Renal cortical epithelial cell (primary cell): ENCODE measurements at places on chromosomes 7 and 10. TPM values are rescaled to one million over a fixed set of nuclear protein-coding genes. Genes with fewer than 3 reads are reported as not detected.

GRCh38 chr7:117237646-117238045 lies 85.2 kb downstream of the WNT2 start:
- DNase-seq, result no peak

DNA sequence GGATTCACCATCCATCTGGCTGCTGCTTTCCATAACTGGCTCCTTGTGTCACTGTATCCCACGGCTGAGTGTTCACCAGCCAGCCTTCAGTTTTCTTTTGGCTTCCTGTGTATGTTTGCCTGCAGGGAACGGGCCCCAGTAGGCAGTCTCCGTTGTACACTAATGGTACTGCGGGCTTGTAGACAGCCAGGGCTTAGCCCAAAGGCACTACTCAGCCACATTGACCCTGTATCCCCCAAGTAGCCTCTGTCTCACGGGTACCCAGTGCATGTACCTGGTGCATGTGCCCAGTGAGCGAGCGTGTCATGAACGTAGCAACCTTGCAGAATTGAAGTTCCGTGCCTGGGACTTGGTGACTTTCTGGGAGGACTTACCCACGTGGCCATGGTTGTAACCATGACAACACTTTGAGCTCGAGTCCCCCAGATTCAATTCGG lies 6.1 kb downstream of the PFKFB3 start:
- no peak for DNase-seq

DNA sequence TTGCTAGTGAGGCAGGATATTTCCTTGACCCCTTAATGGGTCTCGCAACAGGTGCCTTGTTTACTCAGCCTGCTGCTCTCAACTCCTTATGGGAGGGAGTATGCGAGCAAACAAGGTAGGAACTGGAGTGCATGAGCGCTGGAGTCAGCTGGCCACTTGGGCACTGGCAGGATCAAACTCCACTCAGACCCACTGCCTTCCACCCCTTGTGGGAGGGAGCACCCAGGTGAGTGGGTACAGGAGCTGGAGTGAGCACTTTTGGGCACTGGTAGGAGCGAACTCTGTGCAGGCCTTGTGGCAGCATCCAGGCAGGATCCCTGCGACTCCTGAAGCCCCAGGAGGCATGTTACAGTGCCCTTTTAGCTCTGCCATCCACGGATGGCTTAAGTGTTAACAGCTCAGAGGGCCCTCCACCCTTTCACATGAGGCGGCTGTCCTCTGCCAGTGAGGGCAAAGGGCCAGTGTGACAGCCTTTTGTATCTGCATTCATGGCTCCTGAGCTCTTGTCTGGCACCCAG lies 123.2 kb downstream of the ST7 start:
- DNase-seq, result no peak

- DNase-seq, result peak; percentile 3
These were observed 400.3 kb downstream of the RPS24 start for GRCh38 chr10:78433766-78434535.

DNA sequence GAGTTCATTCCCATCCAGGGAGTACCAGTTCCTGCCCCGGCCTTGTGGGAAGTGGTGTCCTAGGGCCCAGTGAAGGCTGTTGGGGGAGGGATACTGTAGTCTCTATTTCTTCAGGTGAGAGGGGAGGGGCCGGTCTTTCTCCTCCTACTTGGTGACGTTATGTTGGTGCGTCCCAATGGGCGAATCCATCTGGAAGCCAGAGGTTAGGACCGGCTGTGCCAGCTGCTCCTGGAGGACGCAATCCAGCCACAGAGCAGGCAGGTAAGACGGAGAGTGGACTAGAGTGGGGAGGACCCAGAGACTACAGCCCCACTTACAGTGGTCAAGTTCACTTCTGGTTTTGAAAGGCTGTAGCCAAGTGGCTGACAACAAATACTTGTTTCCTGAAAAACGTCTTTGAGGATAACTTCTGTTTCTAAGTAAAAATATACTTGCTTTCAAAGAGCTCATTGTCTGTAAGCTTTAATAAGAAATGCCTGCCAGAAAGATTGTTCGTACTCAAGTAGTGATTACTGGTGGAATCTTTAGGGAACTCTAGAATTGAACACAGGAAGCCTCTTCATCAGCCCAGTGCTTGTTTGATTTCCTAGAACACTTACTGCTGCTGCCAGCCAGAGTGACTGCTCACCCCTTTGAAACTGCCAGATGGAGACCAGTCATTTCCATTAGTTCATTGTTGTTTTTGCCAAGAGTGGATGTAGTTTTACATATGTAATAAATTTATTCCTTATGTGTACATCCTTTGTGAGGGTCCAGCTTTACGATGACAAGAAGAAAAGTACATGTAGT lies 25.4 kb downstream of the RBM33 start:
- no peak for DNase-seq

GPR37 gene
- 1.2 and 4.2 TPM in 2 replicates for total RNA-seq

- peak; percentile 90 for DNase-seq
These were observed 37.4 kb upstream of the DUSP5 start for GRCh38 chr10:110460111-110460809.

DNA sequence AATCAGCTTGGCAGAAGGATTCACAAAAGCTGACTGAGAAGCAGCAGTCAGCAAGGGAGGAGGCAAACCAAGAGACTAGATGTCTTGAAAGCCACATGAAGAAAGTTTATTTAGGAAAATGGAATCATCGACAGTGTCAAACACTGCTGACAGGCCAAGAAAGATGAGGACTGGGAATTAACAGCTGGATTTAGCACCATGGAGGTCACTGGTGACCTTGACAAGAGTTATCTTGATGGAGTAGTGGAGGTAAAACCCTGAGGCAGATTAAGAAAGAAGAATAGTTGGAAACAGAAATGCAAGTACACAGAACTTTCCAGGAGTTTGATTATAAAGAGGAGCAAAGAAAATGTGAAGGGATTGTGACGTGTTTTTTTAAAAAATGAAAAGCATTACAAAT lies 51.5 kb downstream of the LMBR1 start:
- DNase-seq, result no peak

DNA sequence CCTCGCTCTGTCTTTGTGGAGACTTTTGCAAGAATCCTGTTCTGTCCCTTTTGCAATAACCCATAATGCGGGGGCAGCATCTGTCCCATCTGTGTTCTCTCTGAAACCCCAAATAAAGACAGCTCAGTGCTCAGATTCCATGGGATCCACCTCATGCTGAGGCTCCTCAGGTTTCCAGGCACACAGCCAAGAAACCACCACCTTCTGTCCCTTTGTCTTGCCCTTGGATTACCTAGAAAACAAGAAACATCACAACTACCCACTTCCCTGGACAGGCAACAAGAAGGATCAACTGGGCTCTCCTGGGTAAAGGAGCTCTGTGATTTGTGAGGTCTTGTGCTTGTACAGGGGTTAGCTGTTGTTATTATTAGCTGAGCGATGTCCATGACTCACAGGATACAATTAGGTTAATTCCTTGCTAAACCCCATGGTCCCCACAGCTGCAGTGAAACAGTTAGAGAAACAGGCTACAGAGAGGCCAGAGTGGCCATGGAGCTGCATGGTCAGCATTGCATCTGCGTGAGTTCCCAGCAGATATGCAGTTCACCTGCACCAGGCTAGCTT lies 50.2 kb downstream of the CXCL12 start:
- peak; percentile 75 for DNase-seq

DNA sequence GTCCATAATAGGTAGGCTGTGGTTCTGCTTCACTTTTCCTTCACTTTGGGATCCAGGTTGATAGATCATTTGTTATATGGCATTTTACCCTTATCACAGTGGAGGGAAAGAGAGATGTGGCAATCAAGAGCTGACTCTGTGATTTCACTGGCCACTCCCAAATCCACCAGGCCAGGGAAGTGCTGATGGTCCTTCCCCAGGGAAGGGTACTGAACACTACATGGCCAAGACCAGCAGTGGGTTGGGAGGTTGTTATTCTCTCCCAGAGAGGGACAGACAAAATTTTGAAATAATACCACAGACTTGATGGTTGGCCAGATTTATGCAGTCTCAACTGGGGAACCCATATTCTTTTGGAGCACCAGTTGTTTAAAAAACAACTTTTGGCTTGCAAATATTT lies 102.5 kb downstream of the SND1 start:
- no peak for DNase-seq
